ENCODE measurements at places on chromosomes 12 and 14.

DNA sequence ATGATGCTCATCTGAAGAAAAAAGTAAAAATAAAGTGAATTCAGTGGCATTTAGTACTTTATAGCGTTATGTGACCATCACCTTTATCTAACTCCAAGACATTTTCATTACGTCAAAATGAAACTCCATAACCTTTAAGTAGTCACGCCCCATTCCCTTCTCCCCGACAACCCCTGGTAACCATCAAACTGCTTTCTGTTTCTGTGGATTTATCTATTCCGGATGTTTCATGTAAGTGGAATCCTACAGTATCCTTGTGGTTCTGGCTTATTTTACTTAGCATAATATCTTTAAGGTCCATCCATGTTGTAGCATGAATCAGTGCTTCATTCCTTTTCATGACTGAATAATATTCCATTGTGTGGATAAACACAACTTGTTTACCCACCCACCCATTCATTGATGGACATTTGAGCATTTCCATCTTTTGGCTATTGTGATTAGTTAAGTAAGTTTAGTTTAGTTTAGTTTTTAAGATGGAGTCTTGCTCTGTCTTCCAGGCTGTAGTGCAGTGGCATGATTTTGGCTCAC, 18.5 kb upstream of the MAP1LC3B2 start:
- no peak for DNase-seq

DNA sequence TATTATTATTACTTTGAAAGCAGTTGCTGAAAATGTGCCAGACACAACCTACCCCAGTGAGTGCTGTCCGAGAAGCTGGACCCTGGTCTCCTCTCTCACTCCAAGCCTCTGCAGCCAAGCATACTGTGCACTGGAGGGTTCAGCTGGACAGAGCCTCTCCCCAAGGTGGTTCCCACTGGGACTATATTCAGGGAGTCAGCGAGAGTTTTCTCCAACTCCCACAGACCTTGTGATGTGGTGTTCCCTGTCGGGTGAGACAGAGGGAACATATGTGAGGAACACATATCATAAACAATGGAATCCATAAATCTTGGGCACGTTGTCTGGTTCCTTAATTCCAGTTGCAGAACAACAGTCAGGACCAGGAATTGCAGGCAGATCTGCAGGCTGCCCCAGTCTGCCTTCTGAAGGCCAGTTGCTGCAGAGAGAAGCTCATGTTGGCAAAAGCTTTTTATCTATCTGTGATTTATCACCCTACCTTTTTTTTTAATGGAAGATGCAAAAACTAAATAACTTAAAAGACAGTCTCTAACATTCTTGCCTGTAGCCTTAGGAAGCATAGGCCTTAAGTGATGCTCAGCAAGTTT, 619.8 kb upstream of the TBX3 start:
- no peak for DNase-seq

DNA sequence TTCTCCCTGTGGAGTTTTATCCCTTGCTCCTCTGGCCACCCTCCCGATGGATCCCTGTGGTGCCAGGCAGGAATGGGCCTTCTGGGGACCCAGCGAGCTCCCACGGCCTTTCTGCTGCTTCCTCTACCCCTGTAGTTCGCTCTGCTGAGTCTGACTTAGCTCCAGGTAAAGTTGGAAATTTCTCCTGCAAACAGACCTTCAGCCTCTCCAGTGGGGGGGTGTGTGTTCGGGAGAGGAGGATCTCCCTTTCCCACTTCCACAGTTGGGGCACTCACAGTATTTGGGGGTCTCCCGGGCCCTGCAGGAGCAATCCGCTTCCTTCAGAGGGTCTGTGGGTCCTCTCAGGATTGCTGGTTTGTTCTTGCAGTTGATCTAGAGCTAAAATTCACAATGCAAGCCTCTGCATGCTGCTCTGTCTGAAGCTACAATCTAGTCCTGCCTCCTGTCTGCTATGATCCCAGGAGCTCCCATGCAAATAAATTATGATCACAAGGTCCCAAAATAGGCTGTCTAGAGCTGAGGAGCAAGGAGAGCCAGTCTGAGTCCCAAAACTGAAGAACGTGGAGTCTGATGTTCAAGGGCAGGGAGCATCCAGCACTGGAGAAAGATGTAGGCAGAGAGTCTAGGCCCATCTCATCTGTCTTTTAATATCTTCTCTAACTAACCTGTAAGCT, 18.3 kb downstream of the MTRFR start:
- DNase-seq = no peak

GRCh38 chr12:69998922-69999321, 173.9 kb downstream of the MYRFL start:
- no peak for DNase-seq

DNA sequence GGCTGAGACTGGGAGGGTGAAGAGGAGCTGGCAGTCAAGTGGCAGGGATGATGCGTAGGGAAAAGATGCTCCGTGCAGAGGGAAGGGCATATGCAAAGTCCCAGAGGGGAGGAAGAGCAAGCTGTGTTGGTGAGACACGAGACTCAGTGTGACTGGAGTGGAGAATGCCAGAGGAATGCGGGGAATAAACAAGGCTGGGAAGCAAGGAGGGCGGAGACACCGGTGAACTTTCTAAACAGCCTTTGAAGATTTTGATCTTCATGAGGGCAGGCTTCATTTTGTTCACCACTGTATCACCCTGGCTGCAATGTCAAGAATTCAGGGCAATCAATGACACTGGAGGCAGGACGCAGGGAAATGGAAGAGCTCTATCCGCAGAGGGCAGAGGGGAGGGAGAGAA, 535.8 kb downstream of the FUT8 start:
- DNase-seq = no peak

- no peak for DNase-seq
These were observed 5.0 kb downstream of the SLC39A5 start for GRCh38 chr12:56234746-56235436.
